ENCODE measurements at places on chromosomes 5 and 9. TPM values are rescaled to one million over a fixed set of nuclear protein-coding genes. Genes with fewer than 3 reads are reported as not detected.

GABRA6 gene
- not detected for total RNA-seq

GRCh38 chr5:117551236-117551635, 976.6 kb upstream of the SEMA6A start:
- no peak for DNase-seq

GRCh38 chr5:134647750-134648424, 698 bp upstream of the SEC24A start:
- DNase-seq = no peak

GRCh38 chr9:126147186-126147935, 179.3 kb upstream of the MVB12B start:
- DNase-seq = no peak

OR1J2 gene
- not detected for total RNA-seq

- no peak for DNase-seq
Observed at GRCh38 chr9:99269416-99269815, 47.3 kb downstream of the SEC61B start.

DNA sequence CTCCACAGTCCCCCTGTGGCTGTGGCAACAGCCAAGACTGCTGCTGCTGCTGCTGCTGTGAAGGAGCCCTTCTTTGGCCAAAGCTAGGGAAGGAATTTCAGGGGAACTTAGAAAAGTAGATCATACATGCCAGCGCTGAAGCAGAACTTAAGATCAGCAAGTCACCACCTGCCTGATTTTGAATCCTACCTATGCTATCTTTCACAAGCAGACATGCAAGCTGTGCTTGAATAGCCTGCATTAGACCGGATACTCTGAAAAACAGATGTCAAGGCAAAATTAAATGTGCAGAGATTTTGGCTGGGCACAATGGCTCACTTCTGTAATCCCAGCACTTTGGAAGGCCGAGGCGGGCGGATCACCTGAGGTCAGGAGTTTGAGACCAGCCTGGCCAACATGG, 99.3 kb upstream of the ZNF366 start:
- no peak for DNase-seq

DNA sequence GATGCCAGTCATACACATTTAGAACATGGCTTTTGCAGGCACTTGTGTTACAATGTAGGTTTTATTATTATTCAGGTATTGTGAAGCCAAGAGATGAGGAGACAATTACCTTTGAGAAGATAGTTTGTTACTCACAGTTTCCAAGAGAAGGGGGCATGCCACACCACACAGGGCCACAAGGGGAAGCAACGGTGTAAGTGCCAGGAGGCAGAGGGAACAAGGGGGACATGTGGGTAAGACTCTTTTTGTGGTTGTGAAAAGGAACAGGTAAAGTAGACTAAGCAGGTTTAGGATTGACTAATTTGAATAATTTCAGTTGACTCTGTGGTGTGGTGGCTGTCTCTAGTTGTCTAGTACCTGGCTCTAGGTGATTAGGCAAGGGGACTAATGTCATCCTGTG, 191.2 kb downstream of the TRPM6 start:
- DNase-seq = no peak

IFNE gene
- not detected for total RNA-seq

CDKN2A gene
- total RNA-seq = 3.0 TPM

FAM151B gene
- total RNA-seq = 5.7 TPM

ZBTB5 gene
- total RNA-seq = 7.4 TPM

DNA sequence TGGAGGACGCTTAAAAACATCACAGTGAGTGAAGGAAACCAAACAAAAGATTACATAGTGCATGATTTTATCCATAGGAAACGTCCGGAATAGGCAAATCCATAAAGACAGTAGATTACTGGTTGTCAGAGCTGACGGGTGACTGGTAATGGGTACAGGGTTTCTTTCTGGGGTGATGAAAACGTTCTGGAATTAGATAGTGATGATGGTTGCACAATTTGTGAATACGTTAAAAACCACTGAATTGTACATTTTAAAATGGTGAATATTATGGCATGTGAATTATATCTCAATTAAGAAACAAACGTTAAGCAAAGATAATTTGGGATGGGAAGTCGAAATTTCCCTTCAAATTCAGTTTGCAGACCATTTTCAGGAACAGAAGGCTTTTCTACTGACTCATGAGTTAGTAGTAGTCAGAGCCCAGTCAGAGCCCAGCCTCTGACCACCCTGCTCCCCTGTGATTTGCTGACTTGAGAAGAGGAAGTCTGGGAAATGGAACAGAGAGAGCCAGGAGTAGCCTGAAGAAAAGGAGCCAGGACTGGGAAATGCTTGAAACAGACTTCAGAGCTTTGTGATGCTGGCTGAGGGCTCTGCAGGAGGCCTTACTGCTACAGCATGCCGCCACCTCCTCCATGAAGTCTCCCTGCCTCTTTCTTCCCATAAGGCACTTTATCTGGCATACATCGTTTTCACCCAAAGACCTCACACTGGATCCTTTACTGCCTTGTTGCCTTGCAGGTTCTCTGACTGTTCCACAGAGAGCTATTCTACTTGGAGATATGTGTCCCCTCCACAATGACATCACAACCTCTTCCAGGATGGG, 46.4 kb upstream of the CTNNA1 start:
- no peak for DNase-seq

PAPPA gene
- total RNA-seq = 35.3 TPM

TENT4A gene
- 26.1 TPM for total RNA-seq

GRCh38 chr9:4553951-4554381, 63.7 kb downstream of the SLC1A1 start:
- no peak for DNase-seq

- no peak for DNase-seq
Observed at GRCh38 chr9:81629440-81629839, 59.9 kb downstream of the TLE1 start.

GPR151 gene
- total RNA-seq = not detected
